ENCODE measurements at places on chromosomes 1 and 21.

- DNase-seq = no peak
Observed at GRCh38 chr1:183237046-183237445, 51.0 kb downstream of the LAMC2 start.

DNA sequence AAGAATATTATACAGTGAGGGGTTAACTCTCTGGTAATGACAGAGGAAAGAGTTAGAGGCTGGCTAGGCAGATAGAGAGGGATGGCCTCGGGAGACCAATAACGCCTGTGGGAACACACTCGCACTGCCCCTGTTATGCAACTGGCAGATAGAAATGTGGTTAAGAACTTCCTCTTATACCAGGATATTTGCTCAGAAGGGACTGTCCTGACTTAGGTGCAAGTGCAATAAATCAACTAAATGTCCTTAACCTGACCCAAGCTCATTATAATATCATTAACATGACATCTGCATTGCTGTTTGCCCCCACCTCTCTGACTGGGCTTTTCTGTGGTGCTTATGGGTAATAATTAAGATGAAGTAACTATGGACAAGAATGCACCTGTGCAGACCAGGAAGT is 1518.0 kb downstream of the NCAM2 start:
- DNase-seq = no peak

DNA sequence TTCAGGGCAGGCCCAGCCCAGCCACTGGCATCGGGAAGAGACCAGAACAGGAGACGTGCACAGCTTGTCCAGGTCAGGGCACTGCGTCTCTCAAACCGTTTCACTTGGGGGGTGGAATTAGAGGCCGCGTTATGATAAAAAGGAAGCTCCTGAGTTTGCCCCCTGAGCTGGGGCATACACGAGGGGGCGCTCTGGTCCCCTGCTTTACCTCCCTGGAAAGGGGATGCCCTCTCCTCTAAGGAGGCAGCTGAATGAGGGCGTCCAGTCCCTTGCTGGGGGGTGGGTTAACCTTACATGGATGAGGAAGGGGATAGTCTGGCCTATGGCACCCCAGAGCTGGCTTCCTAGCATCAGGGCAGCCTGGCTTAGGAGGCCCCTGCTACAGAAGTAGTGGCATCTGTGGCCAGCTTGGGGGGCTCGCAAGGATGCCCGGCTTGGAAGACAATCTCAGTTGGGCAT is 2.3 kb downstream of the MYOG start:
- no peak for DNase-seq

DNA sequence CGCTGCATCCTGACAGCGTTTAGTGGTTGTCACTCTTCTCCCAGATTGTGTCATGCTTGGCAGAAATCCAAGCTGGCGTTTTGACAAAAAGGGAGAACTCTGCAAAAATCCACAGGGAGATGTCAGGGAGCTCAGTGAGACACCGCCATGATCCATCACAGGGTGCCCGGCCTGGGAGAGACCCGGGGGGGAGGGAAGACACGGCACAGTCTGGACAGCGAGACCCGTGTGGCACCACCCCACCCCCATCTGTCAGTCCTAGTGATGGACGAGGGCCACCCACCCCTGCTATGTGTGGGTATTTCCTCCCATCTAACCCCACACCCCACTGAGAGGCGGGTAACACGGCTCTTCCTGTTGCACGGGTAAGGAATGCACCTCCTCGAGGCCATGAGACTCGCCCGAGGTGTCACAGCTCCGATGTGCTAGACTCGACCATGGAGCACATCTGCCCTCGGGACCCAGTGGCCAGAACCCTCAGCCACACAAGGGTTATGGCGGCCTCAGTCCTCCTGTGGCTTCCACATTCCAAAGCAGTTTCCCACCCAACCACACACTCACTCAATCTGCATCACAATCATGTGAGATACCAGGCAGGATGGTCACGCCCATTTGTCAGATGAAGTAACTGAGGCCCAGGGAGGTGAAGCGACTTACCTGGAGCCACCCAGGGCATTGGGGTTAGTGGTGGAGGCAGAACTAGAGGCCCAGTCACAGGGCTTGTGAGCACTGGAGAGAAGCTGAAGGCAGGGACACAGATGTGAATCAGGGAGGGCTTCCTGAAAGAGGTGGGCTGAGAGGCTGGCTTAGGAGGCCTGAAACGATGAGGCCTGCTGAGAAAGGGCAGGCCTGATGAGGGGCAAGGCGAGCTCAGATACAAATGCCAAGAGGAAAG is 688.5 kb downstream of the MATN1 start:
- no peak for DNase-seq

DNA sequence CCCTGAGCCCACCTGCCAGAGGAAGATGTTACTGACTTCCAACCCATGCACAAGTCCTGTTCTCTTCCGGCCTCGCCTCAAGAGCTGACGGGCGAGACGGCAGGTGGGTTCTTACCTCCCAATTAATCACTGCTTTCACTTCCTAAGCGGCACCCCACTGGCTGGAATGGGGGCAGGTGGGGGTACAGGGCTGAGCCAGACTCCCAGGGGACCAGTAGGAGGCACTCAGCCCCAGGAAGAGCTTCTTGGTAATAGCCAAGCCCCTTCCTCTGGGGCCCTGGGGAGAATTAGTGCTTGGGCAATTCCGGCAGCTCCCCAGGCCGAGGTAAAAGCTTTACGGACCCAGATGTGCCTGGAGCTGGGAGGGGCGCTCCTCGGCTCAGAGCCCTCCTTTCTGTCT is 9.7 kb downstream of the CNTN2 start:
- no peak for DNase-seq

DNA sequence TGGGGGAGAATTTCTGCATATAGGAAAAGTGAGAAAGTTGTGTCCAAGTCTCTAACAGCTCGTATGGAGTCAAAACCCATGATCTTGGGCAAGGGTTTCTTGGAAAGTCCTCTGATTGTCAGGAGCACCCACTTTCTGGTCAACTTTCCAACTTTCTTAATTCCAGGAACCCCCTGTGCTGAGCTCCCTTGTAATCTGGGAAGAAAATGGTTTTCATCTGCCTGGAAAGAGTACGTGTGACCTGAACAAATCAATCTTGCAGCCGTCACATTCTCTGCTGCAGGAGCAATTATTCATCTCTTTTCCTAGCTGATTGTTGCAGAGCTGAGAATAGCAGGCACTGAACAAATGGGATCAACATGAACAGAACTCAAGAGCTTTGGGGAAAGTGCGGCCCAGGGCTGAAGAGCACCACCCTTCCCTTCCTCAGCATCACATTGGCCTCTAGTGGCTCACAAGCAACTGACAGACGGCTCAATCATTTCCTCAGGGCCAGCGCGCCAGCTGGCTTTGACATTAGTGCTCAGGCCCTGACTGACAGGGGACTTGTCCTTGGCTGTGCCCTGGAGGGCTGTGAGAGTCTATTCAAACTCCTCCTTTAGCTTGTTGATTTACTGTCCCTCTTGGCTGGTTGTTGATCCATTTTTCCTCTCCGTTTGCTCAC is 295.2 kb downstream of the HLX start:
- peak; percentile 22 for DNase-seq

DNA sequence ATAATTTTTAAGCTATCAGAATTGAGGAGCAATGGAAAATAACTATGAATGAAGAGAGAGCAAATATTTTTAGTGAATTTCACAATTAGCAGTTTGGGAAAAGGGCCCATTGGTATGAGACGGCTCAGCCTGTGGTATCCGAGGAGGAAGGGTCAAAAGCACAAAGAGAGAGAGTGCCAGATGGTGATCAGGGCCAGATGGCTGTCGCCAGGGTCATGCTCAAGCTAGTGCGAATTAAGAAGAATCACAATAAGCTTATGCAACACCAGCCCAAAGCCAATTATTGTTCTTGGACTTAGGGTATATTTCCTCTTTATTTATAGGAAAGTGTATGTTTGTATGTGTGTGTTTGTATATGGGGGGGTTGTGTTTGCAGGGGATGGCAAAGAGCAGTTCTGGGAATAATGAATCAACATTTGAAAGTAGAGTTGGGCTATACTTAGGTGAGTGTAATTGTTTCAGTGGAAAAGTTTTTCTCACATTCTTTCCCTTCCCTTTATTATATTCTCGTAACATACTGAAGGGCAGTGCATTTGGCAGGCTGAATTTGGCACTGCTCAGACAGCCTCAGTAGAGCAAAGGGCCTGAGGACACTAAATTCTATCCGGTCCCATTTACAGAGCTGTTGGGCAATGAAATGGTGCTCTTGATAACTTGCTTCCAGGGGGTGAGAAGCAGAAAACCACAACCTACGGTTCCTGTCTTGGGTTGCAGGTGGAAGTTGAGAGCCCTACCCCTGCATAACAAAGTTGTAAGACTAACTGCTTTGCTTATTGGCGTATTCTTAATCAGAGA is 19.5 kb upstream of the DDR2 start:
- no peak for DNase-seq

DNA sequence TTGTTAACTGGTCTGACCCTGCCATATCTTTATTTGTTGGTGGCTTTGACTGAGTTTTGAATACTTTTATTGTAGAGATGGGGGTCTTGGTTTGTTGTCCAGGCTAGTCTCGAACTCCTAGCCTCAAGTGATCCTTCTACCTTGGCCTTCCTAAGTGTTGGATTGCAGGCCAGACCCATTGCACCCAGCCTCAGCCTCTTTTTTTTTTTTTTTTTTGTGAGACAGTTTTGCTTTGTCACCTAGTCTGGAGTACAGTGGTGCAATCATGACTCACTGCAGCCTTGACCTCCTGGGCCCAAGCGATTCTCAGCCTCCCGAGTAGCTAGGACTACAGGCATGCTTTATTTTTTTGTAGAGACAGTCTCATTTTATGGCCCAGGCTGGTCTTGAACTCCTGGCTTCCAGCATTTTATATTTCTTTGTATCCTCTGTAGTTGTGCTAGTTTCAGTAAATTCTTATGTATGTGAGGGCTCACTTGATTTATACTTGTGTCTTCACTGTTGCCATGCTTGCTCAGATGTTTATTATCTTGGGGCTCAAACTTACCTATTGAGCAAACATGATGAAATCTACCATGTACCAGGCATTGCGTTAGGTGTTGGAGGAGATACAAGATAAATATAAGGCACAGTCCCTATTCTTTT is 24.1 kb downstream of the THRAP3 start:
- no peak for DNase-seq

DNA sequence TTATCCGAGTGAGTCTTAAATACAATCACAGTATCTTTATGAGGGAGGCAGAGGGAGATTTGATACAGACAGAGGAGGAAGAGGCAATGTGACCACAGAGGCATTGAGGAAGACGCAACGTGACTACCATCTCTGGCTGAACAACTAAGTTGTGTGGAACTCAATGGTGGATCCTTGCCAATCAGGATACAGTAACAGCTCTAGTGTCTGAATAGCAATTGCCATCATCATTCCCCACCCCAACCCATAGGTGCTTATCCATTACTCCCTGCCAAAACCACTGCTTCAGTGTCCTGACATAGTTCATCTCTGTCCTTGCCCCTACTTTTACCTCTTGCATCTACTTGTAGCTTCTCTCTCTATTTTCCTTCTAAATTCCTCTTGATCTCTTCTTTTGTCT is 20.5 kb upstream of the RHBDL2 start:
- DNase-seq = no peak

DNA sequence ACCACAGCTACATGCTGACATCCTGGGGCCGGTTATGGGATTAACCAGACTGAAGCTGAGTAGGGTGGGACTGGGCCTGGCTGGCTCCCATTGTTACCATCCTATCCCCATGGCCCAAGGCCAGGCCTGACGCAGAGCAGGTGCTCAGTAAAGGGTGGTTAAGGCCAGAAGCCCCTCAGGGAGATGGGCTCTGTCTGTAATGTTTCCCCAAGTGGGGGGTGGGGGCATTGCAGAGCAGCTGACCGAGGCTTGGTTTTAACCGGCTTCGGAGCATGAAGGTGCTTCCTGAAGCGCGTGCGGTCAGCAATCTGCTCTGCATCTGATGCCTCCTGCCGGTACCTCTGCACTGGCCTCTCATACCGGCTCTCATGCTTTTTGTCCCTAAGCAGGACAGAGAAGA is 83.4 kb upstream of the ACTL8 start:
- peak; percentile 55 for DNase-seq

- no peak for DNase-seq
Observed at GRCh38 chr1:207280706-207281105, 40.8 kb upstream of the CD55 start.

- peak; percentile 6 for DNase-seq
Observed at GRCh38 chr21:44426663-44427191, 28.6 kb upstream of the LRRC3 start.

All from iPS-NIHi11 (cell line).